ENCODE measurements at places on chromosomes 11 and 22.

DNA sequence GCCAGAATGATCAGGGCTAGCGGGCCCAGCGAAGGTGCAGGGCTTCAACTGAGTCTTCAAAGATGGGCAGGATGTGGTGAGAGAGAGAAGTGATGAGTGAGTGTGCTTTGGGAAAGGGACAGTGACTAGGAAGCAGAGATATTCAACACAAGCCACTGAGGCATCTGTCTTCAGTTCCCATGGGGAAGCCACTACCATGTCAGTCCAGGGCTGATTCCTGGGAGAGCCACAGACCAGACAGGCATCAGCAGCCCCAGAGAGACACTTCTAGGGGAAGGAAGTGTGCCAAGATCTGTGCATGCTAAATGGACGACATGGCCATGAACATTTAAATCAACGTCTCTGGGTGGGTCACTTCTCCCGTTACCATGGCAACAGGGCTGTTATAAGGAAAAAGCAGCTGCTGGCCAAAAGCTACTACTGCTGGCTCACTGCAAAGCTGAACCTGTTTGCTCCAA lies 28.5 kb downstream of the P4HA3 start:
- no peak for DNase-seq

DNA sequence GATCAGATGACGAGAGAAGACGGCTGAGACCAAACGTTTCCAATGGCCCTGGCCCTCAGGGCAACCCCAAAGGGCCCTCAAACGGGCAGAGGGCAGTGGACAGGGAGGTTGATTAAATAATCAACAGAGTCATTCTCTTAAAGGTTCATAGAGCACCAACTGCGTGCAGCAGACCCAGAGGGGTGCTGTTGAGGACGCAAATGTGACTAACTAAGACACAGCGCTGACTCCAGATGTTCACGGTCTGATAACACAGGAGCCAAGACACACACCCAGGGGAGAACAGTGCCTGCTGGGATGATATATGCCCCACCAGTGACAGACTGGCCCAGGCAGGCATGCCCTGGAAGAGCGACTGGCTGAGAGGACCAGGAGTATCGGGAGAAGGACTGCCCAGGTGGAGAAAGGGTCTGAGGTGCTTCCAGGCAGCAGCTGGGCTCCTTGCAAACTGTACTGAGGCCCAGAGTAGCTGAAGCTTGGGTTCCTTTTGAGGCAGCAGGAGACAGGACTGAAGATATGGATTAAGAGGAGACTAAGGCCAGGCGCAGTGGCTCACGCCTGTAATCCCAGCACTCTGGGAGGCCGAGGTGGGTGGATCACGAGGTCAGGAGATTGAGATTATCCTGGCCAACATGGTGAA lies 7.7 kb downstream of the VWCE start:
- DNase-seq = peak; percentile 25

DNA sequence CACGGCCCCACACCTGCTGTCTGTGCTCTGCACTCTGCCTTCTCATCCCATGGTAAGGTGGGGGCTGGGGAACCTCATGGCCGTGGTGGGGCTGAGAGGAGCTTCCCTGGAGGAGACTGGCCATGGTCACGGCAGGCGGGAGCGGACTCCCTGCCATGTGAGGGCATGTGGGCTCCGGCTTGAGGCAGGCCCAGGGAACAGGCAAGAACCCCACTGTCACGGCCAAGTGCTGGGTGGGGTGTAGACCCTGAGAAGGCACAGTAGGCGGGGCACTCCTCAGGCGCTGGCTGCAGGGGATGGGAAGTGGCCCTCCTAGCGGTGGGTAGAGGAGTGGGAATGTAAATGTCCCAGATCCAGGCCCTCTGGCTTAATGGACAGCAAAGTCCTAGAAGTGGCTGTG lies 1262.7 kb downstream of the BRD1 start:
- no peak for DNase-seq

DNA sequence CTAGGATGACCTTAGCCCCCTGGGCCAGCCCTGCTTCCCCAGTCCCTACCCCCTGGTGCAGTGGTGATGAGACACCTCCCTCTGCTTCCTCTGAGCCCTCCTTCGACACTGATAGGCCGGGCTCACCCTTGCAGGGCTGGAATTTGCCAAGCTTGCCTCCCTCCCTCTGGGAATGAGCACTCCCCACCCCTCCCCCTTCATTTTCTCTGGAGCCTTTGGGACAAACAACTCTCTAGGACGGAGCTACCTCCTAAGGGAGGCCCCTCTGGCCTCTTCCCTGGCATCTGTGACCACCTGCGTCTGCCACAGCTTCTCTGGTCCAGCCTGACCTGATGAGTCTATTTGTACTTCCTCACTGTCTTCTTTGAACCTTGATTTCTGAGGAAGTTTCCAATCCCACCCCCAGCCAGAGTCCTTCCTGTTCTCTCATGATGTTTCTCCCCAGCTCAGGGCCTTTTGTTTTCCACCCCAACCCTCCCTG lies 53.3 kb upstream of the ADA2 start:
- no peak for DNase-seq

- no peak for DNase-seq
Observed at GRCh38 chr22:25919452-25919851, 177.5 kb downstream of the MYO18B start.

GRCh38 chr22:32815943-32816342 lies 14.4 kb downstream of the TIMP3 start:
- DNase-seq = no peak

GRCh38 chr22:20782083-20782482 lies 8.2 kb downstream of the SERPIND1 start:
- no peak for DNase-seq

DNA sequence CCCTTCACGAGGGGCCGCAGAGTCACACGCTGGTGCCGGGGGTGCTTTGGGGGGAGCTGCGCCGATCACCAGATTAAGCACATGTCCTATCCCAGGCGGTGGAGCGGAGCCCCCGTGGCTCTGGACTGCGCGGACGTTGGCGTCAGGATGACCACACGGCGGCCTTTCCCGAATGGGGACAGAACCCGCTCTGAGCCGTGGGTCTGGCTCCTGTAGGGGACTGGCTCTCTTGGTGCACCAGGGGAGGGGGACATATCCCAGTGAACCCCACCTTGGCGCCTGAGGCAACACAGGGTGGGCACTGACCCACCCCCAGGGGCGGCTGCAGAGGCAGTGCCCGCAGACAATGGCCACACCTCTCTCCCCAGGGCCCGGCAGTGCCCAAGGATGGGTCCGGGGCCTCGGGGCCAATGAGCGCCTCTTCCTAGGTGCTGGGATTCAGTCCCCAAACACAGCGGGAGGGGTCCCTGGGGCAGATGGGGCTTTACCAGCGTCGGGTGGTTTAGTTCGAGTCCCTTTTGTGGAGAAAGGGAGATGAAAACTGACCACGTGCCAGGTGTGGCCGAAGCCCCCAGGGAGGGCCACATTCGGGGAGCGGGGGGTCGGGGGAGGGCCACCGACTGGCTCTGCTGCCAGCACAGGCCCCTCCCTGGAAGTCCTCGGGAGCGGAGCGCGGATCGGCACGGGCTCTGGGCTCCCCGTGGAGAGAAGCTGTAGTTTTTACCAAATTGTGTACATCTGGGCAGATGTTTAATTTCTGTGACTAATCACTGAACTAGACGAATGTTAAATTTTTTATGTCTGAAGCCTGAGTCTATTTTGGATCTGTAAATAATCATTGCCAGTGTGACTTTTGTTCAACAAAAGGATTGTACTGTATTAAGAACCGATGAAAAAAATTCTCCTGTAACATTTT lies 58.9 kb downstream of the GRAMD4 start:
- no peak for DNase-seq

- DNase-seq = no peak
Observed at GRCh38 chr11:33059331-33060007, 20.1 kb downstream of the TCP11L1 start.

Measured in kidney tubule cell (primary cell).